ENCODE measurements at places on chromosomes 2 and 18. TPM values are rescaled to one million over a fixed set of nuclear protein-coding genes. Genes with fewer than 3 reads are reported as not detected.
A peak's percentile ranks its signal among the peaks of the same experiment; 100 is the strongest.

DNA sequence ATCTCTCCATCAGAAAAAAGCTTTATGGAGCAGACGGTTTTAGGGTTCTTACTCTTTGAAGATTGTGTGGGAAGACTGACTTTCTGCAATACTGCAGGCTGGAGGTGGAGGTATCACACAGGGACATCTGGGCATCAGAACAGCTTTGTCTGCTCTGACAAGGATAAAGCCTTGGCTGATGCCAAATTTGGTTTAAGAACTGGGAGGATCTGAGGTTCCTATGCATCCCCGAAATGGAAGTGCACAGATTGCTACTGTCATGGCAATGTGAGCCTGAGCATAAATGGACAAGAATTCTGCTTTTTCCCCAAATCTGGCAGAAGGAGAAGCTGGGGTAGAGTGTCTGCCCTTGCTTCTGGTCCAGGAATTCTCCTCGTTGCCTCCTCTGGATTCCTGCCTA lies 424.3 kb downstream of the SLC4A3 start:
- no peak for DNase-seq

The CYP27C1 gene
- not detected for total RNA-seq

- no peak for DNase-seq
Measured at GRCh38 chr18:27656167-27656778, 471.2 kb upstream of the CHST9 start.

- DNase-seq = no peak
Measured at GRCh38 chr18:55272510-55273243, 313.4 kb upstream of the CCDC68 start.

GRCh38 chr2:133523406-133523805 lies 44.9 kb downstream of the NCKAP5 start:
- no peak for DNase-seq

- DNase-seq = peak; percentile 85
Measured at GRCh38 chr2:218257390-218257981, 3.3 kb upstream of the GPBAR1 start.

The LRATD1 gene
- not detected for total RNA-seq

GRCh38 chr2:1521191-1521877 lies 108.1 kb downstream of the TPO start:
- DNase-seq = no peak

DNA sequence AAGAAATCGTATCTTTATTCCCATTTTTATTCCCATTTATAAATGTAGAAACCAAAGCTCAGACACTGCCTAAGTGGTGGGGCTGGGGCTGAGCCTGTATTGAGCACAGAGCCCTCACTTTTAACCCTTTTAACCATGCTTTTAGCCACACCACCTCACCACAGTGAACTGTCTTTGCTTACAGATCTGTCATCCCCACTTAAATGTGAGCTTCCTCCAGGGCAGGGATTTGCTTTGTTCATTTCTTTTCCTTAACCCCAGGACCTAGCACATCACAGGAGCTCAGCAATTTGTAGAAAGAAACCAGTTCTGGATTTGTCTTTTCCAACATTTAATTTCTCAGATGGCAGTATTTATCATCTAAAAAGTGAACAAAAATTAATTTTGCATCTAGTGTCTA lies 2.2 kb downstream of the BOD1L2 start:
- no peak for DNase-seq

DNA sequence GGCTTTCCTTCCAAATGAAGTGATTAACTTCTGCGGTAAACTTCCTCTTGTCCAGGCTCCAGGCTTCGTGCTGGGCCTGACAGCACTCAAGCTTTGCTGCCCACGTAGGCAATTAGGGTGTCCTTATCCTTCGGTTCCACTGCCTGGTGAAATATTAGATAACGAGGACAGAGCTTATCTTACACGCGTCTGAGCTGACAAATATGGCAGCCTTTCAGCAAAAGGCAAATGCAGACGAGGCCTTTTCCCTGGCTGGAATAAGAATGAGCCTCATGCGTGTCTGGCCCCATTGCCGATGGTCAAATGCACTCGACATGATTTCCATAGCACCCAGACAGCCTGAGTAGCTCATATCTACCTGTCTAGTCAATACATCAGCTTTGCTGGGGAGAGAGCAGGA lies 141.5 kb downstream of the FAM210A start:
- DNase-seq = no peak

The CFAP53 gene
- 0.37 TPM for total RNA-seq

GRCh38 chr2:239674981-239675825 lies 274.4 kb upstream of the HDAC4 start:
- DNase-seq = no peak

- DNase-seq = no peak
Measured at GRCh38 chr2:53859206-53860181, at the start of gene GPR75. GPR75 (minus strand) TSS chr2:53859967; CDS start chr2:53854756, 5,211 bp downstream.

- DNase-seq = no peak
Measured at GRCh38 chr2:148132412-148132811, 111.5 kb downstream of the MBD5 start.

GRCh38 chr2:9081750-9082149 lies 78.3 kb upstream of the MBOAT2 start:
- no peak for DNase-seq

DNA sequence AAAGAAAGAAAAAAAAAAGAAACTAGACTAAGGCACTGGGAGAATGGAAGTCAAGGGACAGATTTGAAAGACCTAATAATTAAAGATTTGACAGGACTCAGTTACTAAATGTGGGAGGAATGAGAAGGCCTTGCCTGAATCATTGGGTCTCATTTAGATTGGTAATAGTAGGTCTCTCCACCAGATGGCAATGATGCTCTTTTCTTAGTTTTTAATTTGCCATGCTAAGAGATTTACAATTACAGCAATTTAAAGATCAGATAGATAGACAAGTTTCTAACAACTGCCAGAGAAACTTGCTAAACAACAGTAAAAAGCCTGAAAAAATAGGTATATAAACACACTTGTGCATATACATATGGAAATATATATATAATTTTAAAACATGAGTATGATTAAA lies 153.0 kb downstream of the TMEM247 start:
- DNase-seq = no peak

The ANAPC1 gene
- 113 TPM for total RNA-seq

GRCh38 chr18:3209859-3210569 lies 9.8 kb downstream of the MYOM1 start:
- no peak for DNase-seq

The ZSWIM2 gene
- total RNA-seq = not detected

The SLC66A2 gene
- total RNA-seq = 28.5 TPM

The OSBPL1A gene
- 3.4 TPM for total RNA-seq

The C2orf81 gene
- 4.9 TPM for total RNA-seq

DNA sequence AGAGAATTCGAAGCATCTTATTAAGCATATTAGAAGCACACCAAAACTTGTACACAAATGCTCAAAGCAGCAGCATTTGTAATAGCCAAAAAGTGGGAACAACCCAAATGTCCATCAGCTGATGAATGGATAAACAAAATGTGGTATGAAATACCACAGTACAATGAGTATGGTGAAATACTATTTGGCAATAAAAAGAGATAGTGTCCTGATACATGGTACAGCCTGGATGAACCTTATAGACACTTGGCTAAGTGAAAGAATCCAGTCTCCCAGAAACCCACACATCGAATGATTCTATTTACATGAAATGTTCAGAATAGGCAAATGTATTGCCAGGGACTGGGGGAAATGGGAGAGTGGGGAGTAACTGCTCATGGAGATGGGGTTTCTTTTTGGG lies 3.0 kb downstream of the SPATA3 start:
- DNase-seq = no peak

- no peak for DNase-seq
Measured at GRCh38 chr2:38856165-38856564, 19.6 kb downstream of the DHX57 start.

- no peak for DNase-seq
Measured at GRCh38 chr18:33924576-33924975, 300.1 kb downstream of the NOL4 start.

DNA sequence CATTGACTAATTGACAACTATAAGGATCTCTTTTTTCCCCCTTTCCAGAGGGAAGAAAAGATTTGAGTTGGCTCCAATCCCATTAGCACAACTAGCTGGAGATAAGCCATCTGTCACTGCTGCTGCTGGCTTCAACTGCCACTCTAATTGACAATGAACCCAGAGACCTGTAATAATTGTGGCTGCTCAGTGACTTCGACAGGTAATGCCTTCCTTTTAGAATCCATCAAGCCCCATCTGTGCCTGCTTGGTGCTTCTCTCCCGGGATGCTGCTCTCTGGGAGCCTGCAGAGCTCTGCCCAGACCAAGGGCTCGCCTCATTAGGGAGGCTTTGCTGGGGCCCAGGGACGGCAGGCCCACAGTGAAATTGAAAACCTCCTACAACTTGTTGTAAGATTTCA lies 376.7 kb upstream of the SOX11 start:
- DNase-seq = no peak

GRCh38 chr18:2222270-2223185 lies 348.8 kb downstream of the METTL4 start:
- DNase-seq = no peak

The LOXHD1 gene
- total RNA-seq = 0.05 TPM

- no peak for DNase-seq
Measured at GRCh38 chr2:208440716-208441115, 34.1 kb downstream of the PTH2R start.

The RHBDD1 gene
- 38.1 TPM for total RNA-seq
